GM13977 (cell line): ENCODE measurements at places on chromosomes 5 and 9.

DNA sequence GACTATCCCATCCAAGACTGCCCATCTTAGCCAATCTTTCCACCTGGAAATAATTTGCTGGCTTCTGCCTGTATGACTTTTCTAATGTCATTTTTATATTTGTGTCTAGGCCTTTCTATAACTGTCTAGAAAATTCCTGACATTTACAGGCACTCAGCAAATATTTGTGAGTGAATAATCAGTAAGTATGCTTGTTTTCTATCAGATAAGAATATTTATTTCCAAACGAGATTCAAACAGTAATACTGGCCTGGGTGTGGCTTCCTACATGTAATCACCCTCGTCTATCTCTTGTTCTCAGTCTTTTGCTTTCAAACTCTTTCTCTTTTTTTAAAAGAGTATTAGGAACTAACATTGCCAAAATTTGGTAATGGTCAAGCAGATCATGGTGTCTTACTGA is 466.2 kb downstream of the RAB3C start:
- DNase-seq = no peak

GRCh38 chr5:14258840-14259239 is 115.7 kb downstream of the TRIO start:
- no peak for DNase-seq

- DNase-seq = no peak
Observed at GRCh38 chr9:107368696-107369095, 85.6 kb downstream of the RAD23B start.

GRCh38 chr5:60497706-60498500 is 202.1 kb downstream of the DEPDC1B start:
- no peak for DNase-seq

GRCh38 chr5:109689740-109690241 is at the start of gene MAN2A1:
Gene MAN2A1 (plus strand): TSS chr5:109689927. CDS start chr5:109690418, 491 bp downstream.
- DNase-seq = peak; percentile 83

- no peak for DNase-seq
Observed at GRCh38 chr5:90598293-90598692, 39.7 kb downstream of the ADGRV1 start.

DNA sequence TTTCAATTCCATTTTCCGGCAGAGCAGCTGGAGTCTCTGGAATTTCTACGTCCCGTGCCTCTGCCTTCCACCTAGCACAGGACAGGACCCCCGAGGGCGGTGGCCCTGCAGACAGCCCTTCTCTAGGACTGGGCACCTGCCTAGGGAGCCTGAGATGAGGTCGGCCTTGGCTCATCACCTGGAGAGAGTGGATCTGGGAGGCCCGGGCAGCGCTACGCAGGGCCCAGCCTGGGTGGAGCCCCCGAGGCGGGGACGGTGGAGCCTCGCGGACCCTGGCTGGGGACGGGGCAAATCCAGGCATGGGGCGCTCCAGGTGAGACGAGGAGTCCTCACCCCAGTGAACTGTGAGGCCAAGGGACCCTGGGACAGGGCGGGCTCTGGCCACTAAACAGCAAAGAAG is 114.5 kb downstream of the MTRR start:
- DNase-seq = no peak

DNA sequence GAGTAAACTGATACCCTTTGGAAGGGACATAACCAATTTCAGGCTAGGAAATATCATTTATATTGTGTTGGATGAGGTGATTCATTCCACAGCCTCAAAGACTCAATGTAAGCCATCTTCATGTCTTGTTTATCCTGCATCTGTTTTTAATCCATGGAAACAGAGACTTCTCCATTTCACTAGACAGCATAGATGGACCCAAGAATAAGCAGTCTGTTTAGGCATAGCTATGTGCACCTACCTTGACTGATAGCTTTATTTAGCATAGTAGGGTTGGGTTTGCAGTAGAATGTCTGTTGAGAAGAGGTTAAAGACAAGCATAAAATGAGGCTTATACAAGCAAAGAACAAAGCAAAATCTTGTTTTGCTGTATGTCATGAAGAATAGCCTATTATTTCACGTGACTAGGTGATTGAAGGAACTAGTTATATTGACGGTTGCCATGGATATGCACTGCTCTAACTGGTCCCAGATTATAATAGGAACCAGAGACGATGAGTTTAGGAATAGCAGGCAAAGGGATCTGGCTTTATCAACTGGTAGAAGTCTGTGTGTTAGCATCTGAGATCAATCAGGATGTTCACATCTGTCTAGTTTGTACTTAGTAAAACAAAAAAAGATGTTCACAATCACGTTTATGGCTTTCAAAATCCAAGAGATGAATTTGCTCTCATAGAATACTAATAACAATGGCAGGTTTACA is 154.8 kb upstream of the KLF9 start:
- DNase-seq = no peak

DNA sequence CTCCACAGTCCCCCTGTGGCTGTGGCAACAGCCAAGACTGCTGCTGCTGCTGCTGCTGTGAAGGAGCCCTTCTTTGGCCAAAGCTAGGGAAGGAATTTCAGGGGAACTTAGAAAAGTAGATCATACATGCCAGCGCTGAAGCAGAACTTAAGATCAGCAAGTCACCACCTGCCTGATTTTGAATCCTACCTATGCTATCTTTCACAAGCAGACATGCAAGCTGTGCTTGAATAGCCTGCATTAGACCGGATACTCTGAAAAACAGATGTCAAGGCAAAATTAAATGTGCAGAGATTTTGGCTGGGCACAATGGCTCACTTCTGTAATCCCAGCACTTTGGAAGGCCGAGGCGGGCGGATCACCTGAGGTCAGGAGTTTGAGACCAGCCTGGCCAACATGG is 99.3 kb upstream of the ZNF366 start:
- no peak for DNase-seq

GRCh38 chr9:90979138-90979551 is 177.5 kb downstream of the SYK start:
- no peak for DNase-seq

- no peak for DNase-seq
Observed at GRCh38 chr5:7837403-7837802, 13.5 kb downstream of the CFAP90 start.

GRCh38 chr5:117587111-117587510 is 1012.5 kb upstream of the SEMA6A start:
- DNase-seq = no peak

GRCh38 chr9:36905101-36906066 is 128.7 kb downstream of the PAX5 start:
- DNase-seq = no peak

GRCh38 chr5:179256328-179257175 is 88.7 kb downstream of the ADAMTS2 start:
- no peak for DNase-seq

GRCh38 chr9:124291801-124292396 is 34.1 kb downstream of the NEK6 start:
- peak; percentile 71 for DNase-seq

GRCh38 chr5:54995168-54995567 is 9.8 kb upstream of the ESM1 start:
- DNase-seq = no peak

DNA sequence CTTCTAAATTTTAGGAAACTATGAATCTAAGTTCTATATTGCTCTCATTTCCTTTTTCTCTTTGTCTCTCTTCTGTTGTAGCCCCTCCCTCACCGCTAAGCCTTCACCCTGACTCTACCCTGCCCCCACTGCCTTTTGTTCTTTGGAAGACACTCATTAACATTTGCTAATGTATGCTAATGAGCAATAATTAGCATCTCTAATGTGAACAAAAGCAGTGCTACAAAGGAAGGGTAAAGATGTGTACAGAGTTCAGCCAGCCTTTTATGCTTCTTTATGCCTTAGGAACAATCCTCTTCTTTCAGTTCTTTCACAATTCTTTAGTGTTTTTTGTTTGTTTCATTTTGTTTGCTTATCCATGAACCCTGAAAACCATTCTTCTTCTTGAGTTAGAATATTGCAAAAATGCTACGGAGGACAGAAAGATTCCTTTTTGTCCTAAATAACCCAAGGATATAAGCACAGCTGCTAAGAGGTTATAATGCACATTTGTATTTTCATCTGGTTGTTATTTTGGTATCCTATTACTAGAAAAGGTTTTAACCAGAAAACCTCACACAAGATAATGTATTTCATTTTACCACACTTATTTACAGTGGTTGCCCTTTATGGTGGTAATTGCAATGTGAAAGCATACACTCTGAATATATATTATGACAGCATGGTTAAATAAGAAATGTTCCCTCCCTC is 159.3 kb downstream of the TMC1 start:
- no peak for DNase-seq

DNA sequence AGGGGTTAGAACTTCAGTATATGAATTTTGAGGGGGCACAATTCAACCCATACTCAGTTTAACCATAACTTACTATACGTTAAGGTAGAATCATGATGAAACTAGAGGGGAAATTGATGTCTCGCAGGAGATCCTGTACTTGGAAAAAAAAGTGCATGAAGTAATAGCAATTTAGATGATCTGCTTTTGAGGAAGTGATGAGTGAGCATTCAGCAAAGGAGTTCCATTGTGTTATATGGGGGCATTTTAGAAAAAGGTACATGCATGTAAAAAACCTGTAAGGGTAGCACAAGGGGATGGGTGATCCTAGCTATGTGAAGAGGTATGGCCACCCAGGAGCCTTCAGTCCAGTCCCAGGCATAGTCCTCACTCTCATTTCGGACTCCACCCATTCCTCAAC is 14.8 kb upstream of the TMC1 start:
- no peak for DNase-seq

GRCh38 chr9:121718084-121718483 is 66.7 kb downstream of the DAB2IP start:
- no peak for DNase-seq

DNA sequence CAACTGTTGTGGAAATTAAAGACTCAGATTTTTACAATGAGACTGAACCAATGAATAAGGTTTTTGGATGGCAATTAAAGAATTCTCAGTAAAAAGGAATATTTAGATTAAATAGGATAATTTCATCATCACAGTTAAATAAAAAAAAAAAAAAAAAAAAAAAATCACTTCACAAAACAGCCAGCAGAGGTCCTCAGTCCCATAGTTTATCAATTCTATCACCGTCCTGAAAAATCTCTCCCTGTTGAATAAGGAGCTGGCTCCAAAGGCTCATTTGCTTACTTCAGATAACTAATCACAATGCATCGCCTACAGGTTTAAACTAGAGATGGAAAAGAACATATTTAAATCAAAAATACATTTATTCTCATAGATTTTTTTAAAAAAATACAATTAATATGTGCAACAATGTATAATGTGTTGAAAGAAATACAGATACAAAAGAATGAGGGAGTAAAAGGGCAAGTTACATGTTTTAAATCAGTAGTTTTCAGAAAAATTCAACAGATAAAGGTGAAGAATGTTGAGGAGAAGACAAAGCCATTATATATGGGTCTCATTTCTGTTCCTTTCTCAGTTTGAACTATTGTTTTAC is 175.8 kb upstream of the CHD1 start:
- no peak for DNase-seq

GRCh38 chr5:140926443-140927227 is 536 bp downstream of the PCDHAC1 start:
- no peak for DNase-seq

DNA sequence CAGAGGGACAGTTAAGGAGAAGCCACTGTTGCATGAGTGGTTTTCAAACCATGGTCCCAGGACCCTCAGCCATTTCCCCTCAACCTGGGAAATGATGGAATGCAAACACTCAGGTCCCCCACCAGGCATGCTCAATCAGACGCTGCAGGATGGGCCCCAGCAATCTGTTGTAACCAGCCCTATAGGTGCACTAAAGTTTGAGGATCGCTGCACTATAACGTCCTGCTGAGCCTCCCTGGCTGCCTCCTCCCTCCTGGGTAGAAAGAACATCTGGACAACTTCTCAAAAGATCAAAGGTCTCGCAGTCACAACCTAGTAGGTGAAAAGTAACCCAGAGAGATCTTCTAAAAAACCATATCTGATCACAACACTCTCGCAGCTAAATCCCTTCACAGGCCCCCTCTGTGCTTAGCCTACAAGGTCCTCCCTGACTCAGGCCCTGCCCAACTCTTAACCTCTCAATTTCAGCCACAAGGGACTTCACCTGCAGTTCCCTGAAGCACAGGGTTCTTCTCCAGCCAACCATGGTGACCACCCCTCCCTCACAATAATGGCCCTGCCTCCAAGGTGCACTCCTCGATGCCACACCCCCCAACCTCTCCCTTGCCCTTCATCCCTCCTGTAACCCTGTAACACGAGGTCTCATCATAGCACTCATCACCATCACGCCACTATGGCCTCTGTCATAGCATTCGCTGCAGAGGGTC is 3.5 kb downstream of the SHB start:
- DNase-seq = peak; percentile 56

DNA sequence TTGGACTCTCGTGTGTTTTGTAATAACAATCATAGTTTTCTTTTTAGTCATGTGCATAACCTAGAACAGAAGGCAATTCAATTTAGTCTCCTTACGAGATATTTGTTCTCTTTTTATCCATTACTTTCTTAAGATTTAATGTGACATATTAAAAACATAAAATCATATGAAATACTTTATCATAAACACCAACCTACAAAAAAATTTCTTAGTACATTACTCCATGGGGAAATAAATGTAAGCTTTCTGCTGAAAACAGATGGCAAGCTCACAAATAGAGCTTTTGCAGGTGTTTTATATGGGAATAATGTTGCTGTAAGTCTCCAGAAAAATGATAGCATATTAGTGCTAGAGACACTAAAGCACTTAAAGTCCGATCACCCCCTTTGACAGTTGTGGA is 1035.2 kb upstream of the ARRDC3 start:
- no peak for DNase-seq

- no peak for DNase-seq
Observed at GRCh38 chr9:91978740-91979414, 28.8 kb upstream of the ROR2 start.

DNA sequence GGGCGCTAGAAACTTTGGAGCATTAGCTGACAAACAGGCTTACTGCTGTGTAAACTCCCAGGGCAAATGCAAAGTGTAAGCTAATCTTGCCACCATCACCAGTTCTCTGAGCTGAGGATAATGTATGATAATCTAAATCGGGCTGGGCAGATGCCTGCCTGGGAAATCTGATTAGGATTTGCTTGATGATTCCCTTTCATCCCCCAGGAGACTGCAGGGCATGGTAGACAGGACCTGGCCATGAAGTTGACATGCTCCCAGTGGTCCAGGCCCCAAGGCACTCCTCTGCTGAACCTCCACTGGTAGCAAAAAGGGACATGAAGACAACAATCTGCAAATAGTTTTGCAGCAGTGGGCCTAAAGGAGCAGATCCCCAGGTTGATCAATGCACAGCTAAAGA is 317.5 kb downstream of the SPOCK1 start:
- no peak for DNase-seq

- no peak for DNase-seq
Observed at GRCh38 chr9:130427326-130427725, 17.4 kb upstream of the ASS1 start.
